Stimulated activated CD4-positive, alpha-beta T cell treated with anti-CD3 and anti-CD28 coated beads, Interleukin-2, amount 100 ng/mL, for 24 hours (primary cell): ENCODE measurements at places on chromosomes 2 and 18.

DNA sequence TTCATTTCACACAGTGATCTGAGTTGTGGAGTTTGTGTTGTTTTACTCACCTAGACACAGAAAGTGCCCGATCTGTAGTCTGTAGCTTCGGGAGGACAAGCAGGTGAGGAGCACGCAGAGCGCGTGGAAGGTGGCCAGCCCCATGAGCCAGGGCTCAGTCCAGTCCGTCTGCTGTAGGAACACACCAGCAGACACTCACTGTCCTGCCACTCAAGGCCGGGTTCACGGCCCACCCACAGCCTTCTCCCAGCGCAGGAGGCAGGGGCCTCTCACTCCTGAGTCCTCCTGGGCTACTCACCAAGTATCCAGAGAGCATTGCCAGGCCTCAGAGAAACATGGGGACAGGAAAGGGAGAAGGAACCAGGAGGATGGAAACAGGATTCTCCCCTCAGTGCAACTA lies 1.7 kb downstream of the TMEM18 start:
- no peak for DNase-seq

DNA sequence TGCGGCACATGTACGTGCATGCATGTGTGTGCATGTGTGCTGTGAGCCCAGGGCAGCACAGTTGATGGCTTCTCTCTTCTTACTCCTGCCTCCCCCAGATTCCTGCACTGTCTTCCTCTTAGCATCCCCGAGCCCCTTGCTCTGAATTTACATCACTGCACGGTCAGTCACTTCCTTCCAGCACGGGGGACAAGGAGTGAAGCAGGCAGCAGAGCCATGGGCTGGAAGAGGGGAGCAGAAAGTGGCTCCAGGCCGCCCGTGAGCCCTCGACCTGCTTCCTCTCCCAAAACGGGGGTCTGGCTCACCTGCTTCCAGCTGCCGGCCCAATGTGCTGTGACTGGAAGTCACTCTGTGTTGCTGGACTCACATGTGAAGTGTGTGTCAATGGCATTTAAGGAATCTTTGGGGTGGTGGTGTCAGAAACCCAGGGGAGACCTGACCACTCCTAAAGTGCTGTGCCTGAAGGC lies 106.1 kb downstream of the FAM210A start:
- no peak for DNase-seq

DNA sequence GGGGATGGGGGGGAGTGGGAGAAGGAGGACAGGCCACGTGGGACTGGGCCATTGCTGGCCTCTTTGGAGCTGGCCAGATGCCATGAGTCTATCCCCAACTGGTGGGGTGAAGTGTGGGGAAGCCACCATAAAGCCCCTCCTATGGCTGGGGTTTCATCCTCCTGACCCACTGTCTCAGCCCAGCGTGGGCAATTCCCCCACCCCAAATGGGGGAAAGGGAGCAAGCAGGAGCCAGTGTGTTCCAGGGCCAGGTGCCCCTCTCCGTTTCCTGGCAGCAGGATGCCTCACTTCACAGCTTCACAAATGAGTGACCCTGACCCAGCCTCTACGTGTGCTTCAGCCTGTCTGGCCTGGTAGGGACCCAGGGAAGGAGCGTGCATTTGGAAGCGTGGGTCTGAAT lies 474.7 kb upstream of the HS6ST1 start:
- DNase-seq: no peak

GRCh38 chr18:50724751-50725151 lies 95.1 kb downstream of the MRO start:
- no peak for DNase-seq

DNA sequence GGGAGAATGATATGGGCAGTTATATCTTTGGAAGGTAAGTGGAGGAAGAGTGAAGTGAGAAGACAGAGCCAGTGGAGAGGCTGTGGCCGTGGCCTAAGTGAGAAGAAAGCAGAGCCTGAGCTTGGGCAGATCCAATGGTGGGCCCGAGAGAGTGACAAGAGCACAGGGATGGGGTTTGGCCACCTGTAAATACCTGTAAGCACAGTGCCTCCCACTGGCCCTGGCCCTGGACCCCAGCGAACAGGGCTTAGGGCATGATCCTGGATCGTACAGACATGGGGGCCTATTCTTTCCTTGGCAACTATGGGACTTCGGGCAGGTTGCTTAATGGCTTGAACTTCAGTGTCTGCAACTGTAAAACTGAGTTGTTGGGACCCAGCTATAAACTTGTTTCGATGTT lies 44.1 kb downstream of the MTCL1 start:
- DNase-seq: no peak

DNA sequence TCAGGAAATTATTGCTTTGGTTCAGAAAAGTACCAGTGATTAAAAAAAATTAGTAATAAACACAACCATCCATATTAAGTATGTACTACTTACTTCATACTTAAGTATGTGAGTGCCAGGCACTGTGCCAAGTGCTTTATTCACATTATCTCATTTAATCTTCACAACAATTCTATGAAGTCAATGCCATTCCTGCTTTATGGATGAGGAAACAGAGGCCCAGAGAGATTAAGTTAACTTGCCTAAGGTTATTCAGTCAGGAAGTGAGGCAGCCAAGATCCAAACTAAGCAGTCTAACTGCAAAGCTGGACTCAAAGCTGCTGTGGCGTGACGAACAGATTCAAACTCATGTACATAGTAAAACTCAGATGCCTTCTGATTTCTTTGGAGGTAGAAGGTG lies 22.3 kb downstream of the DTNB start:
- DNase-seq: no peak

- no peak for DNase-seq
Observed at GRCh38 chr2:226155093-226155875, 644.3 kb downstream of the IRS1 start.

GRCh38 chr2:61463769-61464475 lies 7.0 kb downstream of the USP34 start:
- no peak for DNase-seq
